ENCODE measurements at places on chromosomes 3 and 15.
A peak's percentile ranks its signal among the peaks of the same experiment; 100 is the strongest.

DNA sequence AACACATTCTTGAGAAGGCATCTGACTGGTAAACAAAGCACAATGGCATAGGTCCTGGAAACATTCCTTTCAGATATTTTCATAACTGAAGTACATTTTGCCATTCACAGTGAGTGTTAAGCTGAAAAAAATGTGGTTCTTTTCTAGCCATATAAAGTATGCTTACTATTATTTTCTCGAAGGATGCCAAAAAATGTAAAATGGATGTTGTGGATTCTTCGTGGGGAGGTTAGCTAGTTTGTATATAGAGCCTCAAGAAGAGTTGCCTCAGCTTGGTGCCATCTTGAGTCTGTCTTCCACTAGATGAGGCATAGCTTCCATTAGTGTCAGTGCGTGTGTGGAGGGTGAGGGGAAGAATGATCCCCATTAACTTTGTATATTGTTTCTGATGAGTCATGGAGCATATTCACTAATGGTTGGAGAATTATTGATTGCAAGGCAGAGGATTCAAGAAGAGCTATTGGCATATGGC, 4.1 kb downstream of the MBNL1 start:
- peak; percentile 87 for DNase-seq

GRCh38 chr3:99651531-99651930, 13.1 kb downstream of the COL8A1 start:
- DNase-seq = peak; percentile 77

DNA sequence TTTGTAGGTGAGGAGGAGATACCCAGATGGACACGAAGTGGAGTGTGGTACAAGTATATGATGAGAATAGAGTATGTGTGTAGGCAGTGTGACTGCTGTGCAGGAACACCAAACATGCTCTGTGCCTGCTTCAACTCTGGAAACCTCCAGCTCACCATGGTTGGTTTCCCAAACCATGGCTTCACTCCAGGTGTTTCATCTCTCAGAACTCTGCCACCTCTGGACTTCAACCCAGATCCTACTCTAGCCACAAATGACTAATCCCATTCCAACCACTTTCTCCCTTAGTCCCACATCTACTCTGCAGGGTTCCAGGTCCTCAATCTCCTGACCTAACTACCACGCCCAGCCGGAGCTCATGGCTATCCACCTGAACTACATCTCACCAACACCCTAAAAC, 102.1 kb downstream of the RYK start:
- no peak for DNase-seq

DNA sequence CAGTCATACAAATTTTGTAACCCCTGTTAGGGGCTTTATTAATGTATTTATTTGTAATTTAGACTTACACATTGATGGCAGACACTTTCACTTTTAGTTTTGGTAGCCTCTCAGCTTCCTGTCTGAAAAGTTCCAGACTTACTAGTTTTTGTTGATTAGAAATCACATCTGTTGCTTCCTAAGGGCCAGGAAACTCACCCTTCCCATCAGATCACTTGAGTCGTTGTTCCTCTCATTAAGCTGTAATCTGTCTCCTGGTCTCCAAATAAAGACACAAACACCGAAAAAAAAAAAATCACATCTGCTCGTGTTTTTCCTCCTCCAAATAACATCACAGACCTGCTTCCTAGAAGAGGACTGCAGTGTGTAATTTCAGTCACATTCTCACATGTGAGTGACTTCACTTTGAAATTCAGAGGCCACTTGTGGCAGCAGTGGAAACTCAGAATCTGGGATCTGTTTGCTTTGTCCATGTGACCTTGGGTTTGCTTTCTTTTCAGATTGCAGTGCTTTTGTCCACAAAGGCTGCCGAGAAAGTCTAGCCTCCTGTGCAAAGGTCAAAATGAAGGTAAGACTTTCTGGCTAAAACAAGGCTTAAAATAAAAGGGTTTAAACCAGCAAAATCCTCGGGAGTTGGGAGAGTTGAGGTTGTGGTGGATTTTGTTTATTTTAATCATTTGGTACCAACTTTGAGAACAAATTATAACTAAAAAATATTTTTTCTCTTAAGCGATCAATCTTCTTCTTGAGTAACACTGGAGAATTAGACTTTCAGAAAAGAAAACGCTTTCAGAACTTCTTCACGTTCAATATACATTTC, 87.0 kb downstream of the KLHL25 start:
- DNase-seq = peak; percentile 88

- no peak for DNase-seq
Measured at GRCh38 chr3:48186631-48187300, 1.5 kb downstream of the CDC25A start.

DNA sequence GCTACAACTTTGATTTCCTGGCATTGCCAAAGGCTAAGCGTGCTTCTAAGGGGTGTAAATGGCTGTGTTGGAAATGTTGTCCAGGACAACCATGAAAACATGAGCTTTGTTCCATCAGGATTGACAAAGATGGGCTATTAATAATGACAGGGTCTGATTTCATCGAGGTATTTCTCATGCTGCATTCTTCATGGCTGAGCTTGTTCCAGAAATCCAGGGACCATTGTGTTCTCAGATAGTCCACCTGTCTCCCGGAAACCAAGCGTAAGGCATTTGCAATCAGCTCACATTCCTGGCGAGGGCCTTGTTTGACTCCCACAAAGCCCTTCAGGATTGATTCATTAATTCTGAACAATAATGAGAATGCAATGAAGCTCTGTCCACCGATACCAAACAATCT, 111.3 kb downstream of the CD47 start:
- no peak for DNase-seq

GRCh38 chr3:47228088-47228487, 54.5 kb downstream of the KIF9 start:
- DNase-seq = no peak

DNA sequence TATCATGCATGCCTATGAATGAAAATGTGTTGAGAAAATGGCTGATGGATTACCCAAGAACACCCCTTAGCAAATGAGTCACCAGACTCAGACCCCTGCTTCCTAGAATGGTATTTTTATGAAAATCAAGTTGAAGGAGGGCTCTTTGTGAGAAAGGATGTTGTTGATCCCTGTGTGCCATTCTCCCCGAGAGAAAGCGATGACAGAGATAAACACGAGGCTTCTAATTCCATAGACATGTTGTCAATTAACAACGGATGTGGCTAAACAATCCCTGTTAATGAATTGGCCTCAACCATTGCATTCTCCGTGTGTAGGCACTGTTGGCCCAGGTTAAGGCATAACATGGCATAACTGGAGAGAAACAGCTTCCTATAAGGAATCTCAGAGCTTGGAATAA, 5.8 kb upstream of the OXTR start:
- DNase-seq = no peak

DNA sequence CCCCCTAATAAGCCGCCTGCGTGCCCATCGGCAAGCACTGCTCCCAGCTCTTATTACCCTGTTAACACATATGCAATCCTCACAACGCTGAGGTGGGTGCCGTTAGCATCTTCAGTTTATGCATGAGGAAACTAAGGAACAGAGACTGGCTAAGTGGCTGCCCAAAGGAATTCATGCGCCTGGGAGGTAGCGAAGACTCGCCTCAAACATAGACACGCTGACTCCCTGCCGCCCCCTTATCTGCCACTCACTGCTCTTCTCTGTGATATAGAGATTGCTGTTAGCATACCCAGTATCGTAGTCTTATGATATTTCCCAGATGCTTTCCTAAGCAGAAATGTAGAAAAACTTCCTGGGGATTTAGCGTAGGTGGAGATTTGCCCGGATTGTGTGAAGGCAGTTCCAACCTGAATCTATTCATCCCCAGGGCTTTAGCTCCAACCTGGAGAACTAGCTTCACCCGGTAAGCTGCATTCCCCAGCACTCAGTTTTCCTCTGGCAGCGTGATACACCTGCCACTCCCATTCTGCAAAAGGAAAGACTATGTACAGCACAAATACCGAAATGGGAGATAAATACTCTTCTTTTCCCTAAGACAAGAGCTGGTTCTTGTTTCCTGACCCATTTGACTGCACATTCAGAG, 23.7 kb upstream of the CD47 start:
- no peak for DNase-seq

DNA sequence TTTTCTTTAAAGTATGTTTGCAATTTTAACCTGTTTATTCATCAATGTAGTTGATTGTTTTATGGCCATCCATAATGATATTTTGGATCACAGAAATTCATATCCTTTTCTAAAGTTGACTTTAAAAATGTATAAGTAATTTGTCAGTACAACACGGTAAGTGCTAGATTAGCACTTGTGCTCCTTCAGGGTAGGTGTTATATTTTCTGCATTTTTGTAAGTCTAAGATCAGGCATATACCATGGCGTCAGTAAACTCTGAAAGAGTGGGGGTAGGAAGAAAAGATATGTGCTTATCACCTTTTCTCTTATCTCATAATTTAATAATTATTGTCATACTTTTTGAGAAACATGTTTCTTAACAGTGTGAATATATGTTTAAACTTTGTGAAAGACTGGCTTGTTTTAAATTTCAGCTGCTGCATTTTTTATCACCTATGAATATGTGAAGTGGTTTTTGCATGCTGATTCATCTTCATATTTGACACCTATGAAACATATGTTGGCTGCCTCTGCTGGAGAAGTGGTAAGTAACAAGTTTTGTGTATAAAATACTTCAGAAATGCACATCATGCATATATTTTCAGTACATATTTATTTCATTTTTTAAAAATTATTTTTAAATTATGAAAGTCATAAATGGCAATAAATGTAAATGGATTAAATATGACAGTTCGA, 22.1 kb downstream of the SLC25A26 start:
- DNase-seq = no peak

GRCh38 chr3:148077965-148078364, 619.7 kb upstream of the AGTR1 start:
- no peak for DNase-seq

DNA sequence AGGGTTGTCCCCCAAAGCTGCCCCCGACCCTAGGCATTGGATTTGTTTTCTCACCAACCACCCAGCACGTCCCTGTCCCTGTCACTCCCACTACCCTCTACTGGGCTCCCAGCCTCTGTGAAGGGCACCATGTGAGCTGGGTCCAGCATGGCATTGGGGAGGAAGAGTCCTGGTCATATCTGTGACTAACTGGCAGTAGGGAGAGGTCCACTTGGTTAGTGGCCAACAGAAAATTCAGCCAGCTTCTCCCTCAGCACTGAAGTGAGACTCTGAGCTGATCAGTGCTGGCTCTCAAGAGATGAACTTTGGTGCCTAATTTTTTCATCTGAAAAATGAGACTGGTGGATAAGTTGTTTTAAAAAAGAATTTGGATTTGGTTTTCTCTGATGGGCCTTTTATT, 11.3 kb upstream of the KIF23 start:
- no peak for DNase-seq

DNA sequence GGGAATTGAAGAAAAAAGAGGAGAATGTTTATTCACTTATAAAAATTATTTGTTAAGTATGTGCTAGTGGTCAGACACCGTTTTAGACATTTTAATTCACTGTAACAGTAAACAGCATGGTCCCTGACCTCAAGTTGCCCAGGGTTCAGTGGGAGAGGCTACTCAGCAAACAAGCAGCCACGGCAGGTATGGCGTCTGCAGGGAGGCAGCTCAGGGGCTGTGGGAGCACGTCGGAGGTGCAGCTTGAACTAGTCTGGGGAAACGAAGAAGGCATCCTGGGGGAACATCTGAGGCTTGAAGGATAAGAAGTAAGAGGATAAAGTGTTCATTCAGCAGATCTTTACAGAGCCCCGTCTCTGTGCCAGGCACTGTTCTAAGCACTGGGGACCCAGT, 66.0 kb downstream of the CRTC3 start:
- no peak for DNase-seq
